ENCODE measurements at places on chromosomes 3 and 15.

- no peak for DNase-seq
These were observed 26.1 kb upstream of the TM4SF4 start for GRCh38 chr3:149448331-149448831.

DNA sequence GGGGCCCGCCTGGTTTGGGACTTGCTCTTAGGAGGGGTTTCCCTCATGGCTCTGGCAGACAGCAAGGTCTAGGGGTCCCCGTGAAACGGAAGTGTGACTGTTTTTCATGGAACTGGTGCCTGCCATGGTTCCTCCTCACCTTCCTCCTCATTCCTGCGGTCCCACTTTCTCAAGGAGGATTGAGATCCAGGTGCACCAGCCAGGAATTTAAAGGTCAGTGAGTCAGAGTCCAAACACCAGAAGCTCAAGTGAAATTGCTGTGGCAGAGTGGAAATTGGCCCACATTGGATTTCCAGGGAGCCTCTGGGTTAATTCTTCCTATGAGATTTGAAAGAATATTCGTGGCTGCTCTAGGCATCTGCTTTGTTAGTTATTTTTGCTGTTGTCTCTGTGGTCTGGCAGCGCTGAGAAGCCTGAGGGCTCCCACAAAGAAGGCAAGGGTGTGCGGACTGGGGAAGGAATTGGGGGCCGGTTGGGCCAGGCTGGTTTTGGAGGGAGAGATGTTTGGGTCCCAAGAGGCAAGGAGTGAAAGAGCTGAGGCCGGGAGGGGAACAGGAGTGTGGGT lies 60.4 kb upstream of the TNFAIP8L3 start:
- no peak for DNase-seq

- no peak for DNase-seq
These were observed 360.4 kb upstream of the ROBO2 start for GRCh38 chr3:76679541-76679940.

DNA sequence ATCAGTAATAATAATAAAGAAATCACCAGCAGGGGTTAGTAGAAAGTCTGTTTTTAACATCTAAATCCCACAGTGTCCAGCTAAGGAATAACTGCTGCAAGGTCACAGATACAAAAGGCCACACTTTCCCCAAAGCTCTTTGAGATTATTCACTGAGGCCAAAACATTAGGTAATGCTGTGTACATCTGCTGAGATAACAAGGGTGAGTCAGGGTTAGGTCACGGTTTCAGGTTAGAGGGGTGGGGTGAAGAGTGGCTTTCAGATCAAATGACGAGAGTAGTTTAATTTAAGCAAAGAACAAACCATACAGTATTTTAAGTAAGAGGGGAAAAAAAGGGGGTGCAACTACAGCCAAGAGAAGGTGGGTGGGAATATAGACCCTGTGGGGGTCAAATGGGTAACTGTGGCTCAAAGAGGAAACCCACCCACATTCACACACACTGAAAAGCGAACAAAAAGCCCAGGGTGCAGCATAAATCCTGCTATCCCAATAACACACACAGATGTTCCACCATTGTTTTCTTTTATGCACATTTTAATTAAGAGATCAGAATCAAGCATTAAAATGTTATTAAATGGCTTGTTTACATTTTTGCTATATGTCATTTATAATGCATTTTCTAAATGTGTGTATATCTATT lies 412.9 kb downstream of the TIGIT start:
- no peak for DNase-seq

GRCh38 chr3:46905213-46905560 lies 27.7 kb downstream of the PTH1R start:
- DNase-seq: no peak

Data from activated CD8-positive, alpha-beta T cell treated with anti-CD3 and anti-CD28 coated beads, Interleukin-2, amount 10 ng/mL, durations not matched to agents 7 days and 5 days (primary cell).